ENCODE measurements at places on chromosomes 7 and 10.

DNA sequence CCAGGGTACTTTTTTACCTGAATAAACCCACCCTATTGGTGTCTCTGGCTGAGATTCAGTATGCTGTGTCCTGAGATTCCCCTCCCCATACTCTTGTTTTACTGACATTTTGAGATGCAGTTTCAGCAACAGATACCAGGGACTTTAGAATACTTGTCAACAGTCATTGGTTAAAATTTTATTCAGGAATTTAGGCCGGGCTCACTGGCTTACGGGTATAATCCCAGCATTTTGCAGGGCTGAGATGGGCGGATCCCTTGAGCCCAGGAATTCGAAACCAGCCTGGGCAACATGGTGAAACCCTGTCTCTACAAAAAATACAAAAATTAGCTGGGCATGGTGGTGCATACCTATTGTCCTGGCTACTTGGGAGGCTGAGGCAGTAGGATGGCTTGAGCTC is 90.0 kb upstream of the GATAD1 start:
- DNase-seq = no peak

DNA sequence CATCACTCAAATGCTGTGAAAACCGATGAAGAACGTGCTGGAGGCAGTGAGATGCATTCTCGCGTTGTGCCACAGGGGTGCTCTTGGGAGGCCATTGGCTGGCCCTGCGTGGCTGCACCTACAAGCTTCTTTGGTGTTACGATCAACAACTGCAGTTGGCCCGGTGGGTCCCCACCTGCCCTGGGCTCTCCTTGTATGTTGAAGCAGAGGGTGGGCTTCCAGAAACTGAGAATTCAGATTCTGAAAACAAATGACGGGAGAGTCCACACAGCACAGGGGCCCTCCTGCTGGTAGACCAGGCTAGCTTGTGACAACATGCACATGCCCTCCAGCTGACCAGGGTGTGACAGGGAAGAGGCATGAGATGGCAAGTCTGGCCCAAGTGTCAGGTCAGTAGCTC is 23.7 kb upstream of the DDC start:
- no peak for DNase-seq

DNA sequence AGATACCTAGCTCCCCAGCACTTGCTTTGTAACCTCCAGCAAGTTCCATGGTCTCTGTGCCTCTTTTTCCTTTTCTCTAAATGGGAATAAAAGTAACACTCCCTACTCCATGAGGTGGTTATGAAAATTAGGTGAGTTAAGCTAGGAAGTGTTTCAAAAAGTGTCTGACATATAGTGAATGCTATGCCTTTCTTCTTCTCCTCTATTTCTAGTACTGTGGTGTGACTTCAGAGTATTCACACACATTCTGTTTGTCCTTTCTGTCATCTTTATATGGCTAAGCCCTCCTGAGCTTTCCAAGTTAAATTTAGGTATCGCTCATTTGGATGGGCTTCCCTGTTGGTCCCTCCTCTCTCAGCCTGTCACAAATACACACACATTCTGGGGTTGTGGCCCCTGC is 229.7 kb downstream of the EXOC4 start:
- DNase-seq = no peak

DNA sequence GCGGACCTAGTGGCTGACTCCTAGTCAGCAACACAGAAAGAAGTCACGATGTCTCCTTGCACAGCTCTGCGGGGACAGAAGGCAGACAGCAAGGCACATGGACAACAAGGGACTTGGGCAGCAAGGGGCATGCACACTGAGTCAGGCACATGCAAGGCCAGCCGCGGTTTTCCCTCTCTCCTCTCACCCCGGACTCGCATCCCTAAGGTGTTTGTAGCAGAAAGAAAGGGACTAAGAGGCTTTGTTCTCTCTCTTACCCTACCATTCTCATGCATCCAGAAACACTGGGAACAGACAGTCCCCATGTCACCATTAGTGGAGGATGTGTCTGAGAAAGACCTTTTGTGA is 193.3 kb upstream of the PHF14 start:
- DNase-seq = no peak

GRCh38 chr7:75985009-75985517 is 9.3 kb downstream of the TMEM120A start:
- DNase-seq = no peak

DNA sequence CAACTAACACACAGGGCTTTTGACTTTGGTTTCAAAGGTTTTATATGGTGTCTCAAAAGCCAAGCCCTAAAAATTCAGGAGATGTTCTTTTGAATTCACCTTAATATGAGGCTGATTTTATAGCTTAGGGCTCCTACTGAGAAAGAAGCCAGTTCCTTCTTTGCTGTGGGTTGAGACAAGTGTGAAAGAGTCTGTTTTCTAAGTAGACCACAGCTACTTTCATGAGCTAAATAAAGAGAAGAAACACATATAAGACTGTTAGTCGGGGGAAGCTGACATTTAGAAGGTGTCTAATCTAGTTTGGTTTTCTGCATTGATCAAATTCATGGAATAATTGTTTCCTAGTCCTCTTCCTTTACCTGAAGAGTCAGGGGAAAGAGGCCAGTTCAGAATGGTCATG is 332.1 kb upstream of the CELF2 start:
- DNase-seq = no peak
